ENCODE measurements at places on chromosomes 3 and 15.
A peak's percentile ranks its signal among the peaks of the same experiment; 100 is the strongest.

DNA sequence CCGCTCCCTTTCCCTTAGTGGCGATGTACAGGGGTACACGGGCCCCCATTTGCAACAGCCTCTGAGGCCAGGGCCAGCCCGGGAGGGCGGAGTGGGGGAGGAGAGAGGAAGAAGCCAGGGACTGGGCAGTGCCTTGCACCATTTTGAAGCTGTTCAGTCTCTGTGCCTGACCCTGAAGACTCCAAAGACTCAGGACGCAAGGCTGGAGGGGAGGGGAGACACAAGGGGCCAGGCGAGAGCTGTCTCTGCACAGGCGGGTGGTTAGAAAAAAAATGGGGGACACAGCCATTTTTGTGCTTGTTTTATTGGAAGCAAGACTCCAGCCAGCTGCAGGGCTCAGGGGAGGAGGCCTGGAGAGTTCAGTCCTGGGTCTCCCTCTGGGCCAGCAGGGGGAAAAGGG, 1.6 kb downstream of the RPP25 start:
- DNase-seq: no peak

- DNase-seq: no peak
These were observed 29.4 kb upstream of the TMEM45A start for GRCh38 chr3:100463002-100463401.

- no peak for DNase-seq
These were observed 3.1 kb downstream of the ANXA2 start for GRCh38 chr15:60394689-60395097.

DNA sequence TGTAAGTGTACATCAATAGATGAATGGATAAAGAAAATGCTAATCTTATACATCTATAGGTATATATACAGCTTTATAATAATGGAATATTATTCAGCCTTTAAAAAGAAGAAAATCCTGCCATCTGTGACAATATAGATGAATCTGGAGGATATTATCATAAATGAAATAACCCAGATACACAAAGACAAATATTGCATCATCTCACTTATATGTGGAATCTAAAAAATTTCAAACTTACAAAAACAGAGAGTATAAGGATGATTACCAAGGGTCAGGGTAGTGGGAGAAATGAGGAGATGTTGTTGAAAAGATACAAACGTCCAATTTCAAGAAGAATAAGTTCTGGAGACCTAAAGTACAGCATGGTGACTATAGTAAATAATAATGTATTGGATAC, 85.4 kb upstream of the AGTR1 start:
- no peak for DNase-seq

DNA sequence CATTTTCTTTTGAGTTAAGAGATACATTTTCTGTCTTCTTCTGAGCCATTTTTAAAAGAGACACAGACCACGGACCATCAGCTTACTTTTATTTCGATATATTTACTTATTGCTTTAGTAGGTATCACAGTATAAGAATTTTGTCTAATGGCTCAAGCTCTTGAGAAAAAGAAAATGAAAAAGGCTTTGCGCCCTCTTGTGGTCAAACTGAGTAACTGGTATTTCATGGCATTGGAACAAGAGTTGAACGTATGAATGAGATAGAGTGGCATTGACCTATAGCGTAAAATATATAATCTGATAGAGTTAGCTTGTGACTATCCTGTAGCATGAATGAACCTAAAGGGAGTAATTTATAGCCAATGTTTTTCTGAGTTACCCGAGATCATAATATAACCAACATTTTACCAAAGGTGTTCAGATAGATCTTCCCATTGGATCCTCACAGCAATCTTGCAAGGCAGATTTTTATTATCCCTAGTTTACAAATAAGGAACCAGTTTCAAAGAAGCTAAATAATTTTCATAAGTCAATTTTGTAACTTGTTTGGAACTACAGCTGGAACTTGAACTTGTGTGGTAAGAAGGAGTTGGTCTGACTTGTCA, 154.6 kb downstream of the POLR2M start:
- peak; percentile 18 for DNase-seq

DNA sequence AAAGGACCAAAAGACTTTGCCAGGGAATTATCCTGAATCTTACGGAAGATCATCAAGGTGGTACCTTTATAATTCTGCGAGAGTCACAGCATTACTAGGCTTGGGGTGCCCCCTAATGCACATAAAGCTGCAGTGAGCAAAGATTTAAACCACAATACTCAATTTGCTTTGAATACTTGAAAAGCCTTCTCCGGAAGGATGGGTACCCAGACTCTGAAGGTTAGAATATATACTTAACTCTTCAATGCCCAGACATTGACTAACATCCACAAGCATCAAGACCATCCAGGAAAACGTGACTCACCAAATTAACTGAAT, 117.8 kb upstream of the KCNH8 start:
- DNase-seq: no peak

DNA sequence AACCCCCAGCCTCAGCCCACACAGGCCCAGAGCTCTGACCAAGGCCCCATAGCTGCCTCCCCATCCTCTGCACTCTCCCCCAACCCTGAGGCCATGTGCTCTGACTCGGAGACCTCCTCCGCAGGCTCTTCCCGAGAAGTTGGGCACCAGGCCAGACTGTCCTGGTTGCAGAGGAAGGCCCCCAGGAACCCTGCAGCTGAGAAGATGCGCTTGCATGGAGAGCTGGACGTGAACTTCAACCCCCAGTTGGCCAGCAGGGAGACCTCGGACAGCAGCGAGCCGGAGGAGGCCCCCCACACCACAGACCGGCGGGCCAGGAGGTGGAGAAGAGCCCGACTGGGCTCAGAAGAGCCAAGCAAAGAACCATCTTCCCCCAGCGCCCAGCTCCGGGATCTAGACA, 119.5 kb upstream of the EIF1B start:
- no peak for DNase-seq

- DNase-seq: peak; percentile 11
These were observed 10.3 kb downstream of the TM2D3 start for GRCh38 chr15:101641894-101642293.

DNA sequence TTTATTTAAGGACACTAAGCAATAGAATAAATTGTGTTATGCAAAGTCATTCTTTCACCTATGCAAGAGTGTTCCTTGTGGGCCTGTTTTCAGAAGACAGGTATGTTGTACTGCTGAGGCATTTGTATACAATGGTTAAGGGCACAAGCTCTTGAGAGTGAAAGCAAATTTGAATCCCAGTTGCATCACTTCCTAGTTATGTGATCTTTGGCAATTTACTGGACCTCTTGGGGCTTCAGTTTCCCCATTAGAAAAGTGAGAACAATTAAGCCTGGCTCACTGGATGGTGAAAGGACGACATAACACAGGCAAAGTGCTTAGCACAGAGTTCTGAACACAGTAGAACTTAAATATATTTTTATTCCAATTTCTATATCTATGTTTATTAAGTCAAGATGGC, 117.4 kb downstream of the EFHB start:
- DNase-seq: no peak

- DNase-seq: no peak
These were observed 355.4 kb downstream of the LPP start for GRCh38 chr3:188509316-188509715.

DNA sequence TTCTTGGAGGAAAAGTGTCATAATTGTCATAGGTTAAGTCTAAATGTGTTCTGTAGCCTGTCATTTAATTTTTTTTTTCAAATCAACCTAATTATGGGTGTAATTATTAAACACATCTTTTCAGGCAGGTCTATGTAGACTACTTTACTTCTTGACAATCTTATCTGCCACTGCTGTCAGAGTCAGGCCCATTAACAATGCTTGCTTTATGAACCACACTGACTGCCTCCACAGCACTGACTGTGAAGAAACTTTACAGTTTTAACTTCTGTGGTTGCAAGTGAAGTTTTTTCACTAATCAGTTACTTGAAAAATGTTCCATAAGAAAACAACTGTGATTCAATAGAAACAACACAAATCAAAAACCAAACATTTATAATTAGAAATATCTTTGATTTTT, 407.8 kb downstream of the PLCL2 start:
- DNase-seq: no peak

DNA sequence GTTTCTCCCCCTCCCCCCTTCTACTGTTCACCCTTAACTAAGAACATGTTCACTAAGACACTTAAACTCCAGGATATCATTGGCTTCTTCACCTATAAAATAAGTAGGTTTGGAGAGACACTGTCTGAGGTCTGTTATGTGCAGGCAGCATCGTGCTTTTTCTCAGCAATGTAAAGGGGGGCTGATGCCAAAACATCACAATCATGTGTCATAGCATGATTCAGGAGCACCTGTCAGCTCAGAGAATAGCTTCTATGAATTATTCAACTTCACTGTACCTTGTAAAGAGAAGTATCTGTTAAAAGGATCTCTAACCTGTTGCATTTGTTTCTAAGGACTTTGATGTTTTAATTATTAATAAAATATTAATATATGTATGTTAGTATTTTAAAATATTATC, 211.4 kb upstream of the EPHA3 start:
- no peak for DNase-seq

- no peak for DNase-seq
These were observed 42.7 kb downstream of the CADPS start for GRCh38 chr3:62832553-62832952.

DNA sequence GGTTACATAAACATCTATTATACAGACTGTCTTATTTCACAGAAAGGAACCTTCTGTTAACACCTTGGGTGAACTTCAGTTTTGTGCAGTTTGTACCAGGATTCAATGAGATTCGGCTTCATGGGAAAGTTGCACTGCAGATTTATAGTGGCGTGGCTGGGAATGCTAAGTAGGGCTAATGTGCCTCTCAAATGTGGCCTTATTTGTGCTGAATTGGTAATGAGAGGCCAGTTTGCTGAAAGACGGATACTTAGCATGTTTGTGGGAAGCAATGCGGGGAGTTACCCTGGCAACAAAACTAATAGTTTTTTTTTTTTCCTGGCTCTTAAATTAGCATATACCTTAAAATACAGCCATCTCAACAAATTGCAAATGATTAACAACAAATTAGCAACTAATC, 28.6 kb upstream of the CEMIP start:
- no peak for DNase-seq
